Tibial nerve (tissue), 4 donors: ENCODE measurements at places on chromosomes 7 and 10.

DNA sequence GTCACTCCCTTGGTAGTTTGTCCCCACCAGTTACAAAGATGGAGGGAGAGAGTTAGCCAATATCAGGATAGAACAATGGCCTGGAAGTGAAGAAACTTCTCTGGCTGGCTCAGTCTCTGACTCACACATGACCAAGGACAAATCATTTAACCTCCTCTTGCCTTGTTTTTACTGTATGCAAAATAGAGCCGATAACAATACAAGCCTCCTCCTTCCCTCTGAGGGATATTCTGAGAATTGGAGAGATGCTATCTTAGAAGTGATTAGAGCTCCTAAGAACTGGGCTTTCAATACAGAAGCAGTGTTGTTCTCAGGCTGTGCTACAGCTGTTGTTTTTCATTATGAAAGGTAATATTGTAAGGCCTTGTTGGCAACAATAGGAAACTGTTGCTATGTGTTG, 87.7 kb upstream of the EGR2 start:
- no peak for DNase-seq

DNA sequence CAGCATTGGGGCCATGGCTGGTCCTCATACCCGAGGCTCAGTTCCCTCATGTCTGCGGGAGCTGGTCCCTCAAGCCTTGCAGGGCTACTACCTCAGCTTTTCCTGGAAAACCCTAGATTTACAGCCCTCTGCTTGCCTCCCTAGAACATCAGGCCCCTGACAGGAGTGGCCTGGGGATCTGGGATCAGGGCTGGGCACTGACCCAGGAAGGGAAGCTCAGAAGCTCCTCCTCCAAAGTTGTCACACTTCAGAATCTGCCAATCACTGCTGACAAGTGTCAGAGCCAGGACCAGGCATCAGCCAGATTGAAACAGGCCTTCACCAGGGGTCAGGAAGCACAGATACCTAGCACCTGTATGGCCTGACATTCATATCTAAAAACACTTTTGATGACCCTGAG, 115.2 kb downstream of the GRID1 start:
- no peak for DNase-seq

- DNase-seq: no peak
Measured at GRCh38 chr10:28091913-28092312, 93.0 kb upstream of the ODAD2 start.

DNA sequence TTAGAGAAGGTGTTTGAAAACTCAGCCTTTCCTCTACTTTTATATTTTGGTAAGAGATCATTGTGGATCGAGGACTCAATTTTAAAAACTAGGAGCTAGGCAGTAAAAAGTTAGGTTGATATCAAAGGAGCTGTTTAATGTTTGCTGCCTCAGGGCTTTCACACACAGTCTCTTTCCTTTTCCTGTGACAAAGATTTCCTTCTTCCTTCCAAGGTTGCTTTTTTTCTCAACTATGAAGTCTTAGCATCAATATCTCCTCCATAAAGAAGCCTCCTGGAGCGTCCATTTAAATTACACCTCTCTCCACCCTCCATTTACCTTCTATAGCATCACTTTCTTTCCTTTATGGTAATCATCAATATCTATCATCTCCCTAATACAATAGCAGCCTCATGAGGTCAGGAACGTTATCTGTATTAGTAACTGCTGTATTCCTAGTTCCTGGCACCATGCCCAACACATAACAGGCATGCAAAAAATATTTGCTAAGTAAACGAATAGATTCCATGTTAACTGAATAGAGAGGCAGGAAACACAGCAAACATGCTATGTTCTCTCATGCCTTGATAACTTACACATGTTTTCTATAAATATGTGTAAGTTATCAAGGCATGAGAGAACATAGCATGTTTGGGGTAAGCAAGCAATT, 48.5 kb downstream of the GNAT3 start:
- DNase-seq: no peak

DNA sequence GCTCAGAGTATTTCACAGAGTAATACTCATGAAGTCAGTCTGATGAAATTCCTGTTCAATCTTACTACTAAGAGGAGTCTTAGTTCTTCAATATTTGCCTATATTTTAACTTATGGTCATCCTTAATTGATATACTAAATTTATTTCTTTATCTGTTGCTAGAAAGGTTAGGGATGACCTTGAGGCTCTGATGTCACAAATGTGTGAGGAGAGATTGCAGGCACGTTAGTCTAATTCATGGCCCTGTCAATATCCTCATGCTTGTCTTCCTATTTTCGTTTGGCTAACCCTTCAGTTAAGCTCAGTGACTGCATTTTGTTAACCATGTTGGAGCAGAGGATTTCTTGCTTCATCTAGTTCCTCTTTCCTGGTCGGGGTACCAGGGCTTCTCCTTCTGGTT, 704.7 kb upstream of the COBL start:
- DNase-seq: no peak

DNA sequence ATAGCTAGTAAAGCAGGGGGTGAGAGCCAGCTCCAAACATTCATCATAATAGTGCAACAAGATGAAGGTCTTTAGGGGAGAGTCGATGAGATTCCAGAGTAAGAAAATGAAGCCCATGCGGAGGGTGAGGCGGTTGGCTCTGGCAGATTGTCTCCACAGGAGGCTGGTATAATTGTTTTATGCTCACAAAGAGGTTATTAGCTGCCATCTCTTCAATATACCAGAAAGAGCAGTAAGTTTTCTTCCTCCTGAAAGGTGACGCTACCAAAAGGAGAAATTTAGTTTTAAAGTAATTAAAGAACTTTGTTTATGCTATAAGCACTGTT, 59.2 kb upstream of the KCNIP2 start:
- no peak for DNase-seq
